ENCODE measurements at places on chromosomes 16 and 17.

DNA sequence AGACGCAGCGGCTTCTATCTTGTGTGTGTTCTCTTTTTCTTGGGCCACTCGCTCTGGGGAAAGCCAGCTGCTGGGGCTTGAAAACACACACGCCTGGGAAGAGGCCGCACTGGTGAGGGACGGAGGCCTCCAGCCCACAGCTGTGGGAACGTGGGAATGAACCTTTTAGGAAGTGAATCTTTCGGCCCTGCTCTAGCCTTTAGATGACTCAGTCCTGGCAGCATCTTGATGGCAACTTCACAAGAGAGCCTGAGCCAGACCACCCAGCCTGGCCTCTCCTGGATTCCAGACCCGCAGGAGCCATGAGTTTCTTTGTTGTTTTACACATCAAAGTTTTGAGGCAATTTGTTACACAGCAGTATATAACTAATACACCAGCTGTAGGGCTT, 2.2 kb upstream of the PDPK1 start:
- peak; percentile 74 for DNase-seq

DNA sequence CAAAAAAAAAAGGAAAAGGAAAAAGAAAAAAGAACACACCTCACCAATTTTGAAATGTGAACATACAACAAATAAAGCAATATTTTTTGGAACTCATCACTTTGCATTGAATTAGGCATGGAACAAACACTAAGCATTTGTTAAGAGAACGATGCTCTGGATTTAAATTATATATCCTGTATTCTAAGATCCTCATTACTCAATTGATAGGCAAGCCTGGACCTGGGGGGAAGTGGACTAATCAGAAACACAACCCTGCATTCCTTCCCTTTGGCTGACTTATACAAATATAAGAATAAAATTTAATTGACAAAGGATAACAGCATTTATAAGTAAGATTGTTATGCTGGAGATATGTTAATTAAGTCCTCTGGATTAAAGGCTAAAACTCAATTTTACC, 2.2 kb downstream of the GJC1 start:
- DNase-seq, result no peak

DNA sequence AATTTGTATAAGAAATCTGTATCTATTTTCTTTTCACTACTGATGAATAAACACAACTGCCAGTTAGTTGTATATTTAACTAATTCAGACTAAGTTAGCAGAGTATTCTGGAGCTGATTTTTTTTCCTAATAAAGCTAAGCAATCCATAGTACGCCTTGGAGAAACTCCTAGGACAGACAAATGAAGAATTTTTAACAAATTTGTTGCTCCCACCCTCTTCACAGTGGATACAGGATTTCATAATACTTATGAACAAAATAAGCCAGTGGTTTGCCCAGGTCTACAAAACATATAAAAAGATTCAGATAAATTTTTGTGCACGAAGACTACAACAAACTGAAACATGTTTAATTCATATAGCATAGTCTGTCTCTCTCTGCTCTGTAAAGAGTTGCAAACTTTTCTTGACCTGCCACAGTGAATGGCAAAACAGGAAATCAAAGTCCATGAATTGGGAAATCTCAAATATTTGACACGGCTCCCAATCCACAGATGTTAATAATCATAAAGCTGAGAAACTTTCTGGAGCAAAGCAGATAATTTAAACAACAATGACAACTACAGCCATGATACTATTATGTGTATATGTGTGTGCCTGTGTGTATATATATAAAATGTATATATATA, 594 bp upstream of the ABCA6 start:
- DNase-seq, result peak; percentile 53

GRCh38 chr17:5702951-5703510, 118.7 kb upstream of the NLRP1 start:
- DNase-seq, result no peak

- peak; percentile 97 for DNase-seq
Measured at GRCh38 chr17:7614425-7615264, at the start of gene FXR2. FXR2 (minus strand) TSS chr17:7614897; CDS start chr17:7614532, 365 bp downstream.

- DNase-seq, result no peak
Measured at GRCh38 chr16:62018301-62019060, 17.8 kb downstream of the CDH8 start.

GRCh38 chr16:49617710-49618330, 238.1 kb downstream of the ZNF423 start:
- no peak for DNase-seq

DNA sequence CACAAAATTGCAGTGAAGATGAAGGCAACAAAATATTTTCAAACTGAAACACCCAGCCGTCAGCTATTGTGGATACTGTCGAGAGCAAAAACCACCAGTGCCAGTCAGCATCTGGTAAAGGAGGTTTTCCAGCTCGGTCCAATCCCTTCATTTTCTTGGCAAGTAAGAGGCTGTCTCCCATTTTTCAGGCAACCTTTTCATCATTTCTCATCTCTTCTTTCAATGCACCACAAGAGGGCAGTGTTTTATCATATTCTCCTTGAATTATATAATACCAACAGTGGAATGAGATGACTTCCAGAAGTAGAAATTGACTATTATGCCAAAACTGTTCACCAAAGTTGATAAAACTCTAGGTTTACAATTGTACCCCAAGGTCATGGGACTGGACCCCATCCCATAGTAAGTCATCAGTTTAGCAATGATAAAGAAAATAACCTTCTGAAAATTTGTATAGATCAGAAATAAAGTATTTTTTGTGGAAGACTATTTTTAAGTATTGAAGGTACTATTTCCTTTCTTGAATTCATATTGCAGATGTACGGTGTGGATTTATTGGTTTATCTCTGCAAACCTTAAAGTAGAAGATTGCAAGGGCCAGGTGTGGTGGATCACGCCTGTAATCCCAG, 16.8 kb downstream of the NQO1 start:
- DNase-seq, result peak; percentile 34

- no peak for DNase-seq
Measured at GRCh38 chr16:1965396-1966001, 873 bp upstream of the RPS2 start.

- DNase-seq, result no peak
Measured at GRCh38 chr17:42476411-42476810, 17.7 kb downstream of the ATP6V0A1 start.

DNA sequence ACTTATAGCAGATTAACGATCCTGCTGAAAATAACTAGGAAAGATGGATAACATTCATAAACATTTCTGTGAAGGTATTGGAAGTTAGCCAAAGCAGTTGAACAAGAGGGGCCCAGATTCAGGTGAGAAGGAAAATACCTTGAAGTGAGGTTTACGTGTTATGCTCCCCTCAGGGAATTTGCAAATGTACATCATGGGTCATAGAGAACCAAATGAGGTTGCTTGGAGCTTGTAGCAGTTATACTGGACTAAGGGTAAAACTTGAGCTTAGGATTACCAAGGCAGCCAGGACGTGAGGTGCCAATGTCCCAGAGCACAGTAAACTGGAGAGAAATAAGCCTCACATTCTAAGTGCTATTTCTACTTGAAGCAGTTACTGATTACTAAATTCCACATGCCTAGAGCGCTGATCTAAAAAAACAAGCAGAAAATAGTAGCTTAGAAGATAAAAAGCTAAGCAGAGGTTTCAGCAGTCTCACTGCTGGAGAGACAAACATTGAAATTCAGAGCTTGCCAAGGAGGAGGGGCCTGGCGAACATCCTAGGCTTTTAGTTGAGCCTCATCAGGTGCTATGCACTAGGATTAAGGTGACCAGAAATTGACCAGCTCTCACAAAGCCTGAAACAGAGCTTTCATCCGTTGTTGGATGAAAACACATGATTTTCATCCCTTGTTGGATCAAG, 136.7 kb upstream of the FAM20A start:
- DNase-seq, result no peak

- DNase-seq, result no peak
Measured at GRCh38 chr16:57987441-57988177, 12.9 kb downstream of the ZNF319 start.

DNA sequence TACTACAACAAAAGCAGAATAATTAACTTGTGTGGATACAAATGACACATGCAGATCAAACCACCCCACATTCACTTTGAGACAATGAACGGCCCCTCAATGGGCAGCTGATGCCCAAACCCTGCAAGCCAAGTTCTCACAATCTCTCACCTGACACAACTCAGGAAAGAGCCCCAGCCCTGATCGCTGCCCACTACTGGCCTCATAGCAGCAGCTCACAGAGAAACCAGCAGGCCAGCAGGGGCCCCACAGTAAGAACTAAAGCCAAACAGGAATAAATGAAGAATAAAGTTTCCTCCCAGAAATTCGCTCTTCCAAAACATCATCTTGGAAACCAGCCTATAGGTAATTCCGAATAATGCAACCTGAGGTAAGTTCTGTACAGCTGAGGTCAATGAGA, 7.7 kb downstream of the AKTIP start:
- DNase-seq, result no peak

DNA sequence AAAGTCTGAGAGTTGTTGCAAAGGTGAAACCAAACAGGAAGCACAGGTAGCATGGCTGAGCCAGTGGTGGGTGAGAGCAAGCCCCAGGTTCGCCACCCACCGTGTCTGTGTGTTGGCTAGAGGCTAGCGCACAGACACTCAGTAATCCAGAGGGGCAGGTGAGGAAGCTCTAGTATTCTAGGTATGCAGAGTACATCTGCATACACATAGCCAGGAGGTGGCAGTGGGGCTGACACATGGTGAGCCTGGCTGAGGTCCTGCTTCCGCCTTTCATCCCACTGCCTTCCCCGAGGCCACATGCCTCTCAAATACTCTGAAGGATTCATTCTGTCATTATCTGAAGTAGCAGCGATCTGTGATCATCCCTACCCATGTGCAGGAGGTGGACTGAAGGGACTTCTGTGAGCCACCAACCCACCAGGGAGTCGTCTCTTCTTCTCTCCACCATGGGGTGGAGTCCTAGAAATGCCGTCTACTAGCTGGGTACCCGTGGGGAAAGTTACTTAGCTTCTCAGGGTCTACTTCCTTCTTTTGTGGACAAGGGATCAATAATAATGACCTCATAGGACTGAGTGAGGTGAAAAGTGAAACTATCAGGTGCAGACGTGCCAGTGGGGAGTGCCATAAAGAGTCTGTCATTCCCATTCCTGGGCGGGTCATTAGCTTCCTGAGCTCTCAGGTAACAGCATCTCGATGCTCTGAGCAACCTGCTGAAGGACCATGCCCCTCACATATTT, 36.0 kb upstream of the ICAM2 start:
- DNase-seq, result no peak

DNA sequence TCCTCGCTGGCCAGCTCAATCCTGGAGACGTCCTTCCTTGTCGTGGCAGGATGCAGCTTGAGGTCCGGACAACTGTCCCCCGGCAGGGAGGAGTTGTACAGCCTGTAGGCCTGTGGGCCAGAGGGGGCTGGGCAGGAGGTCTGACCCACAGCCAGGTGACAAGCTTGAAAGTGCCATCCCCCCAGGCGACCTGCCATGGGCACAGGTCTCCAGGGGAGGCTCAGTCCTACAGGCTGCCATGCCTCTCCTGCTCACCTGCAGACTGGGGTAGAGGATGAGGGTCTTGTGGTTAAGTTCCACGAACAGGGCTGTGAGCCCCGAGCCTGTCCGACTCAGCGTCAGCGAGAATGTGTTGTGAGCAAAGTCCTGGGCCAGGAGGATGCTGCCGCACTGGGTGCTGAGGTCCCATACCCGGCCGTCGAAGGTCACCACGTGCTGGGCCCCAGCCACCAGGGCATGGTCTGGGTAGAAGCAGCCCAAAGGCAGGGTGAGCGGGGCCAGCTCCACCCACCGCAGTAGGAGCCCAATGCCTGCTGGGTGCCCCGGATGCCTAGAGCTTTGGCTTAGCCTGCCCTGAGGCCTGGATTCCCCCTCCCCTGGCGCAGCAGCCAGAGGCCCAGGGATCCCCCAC, 39.8 kb downstream of the RMI2 start:
- no peak for DNase-seq

DNA sequence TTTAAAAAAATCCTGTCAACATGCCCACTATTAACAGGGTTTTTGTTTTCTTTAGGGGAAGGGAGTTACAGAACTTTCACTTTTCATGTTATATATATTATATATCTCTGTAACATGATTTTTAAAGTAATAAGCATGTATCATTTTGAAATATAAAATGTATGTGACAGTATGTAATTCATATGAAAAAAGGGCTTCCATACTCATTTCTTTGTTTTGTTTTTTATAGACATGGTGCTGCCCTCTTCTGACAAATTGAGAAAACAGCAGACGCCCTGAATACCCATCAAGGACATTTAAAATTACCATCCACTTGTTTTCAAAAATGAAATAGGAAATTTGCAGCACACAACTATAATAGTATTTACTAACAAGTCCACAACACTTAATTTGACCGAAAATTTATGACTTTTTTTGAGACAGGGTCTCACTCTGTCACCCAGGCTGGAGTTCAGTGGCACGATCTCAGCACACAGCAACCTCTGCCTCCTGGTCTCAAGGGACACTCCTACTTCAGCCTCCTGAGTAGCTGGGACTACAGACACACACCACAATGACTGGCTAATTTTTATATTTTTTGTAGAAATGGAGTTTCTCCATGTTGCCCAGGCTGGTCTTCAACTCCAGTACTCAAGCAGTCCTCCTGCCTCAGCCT, 30.4 kb downstream of the CFDP1 start:
- DNase-seq, result no peak

- DNase-seq, result no peak
Measured at GRCh38 chr17:41748275-41748674, 13.8 kb upstream of the HAP1 start.

DNA sequence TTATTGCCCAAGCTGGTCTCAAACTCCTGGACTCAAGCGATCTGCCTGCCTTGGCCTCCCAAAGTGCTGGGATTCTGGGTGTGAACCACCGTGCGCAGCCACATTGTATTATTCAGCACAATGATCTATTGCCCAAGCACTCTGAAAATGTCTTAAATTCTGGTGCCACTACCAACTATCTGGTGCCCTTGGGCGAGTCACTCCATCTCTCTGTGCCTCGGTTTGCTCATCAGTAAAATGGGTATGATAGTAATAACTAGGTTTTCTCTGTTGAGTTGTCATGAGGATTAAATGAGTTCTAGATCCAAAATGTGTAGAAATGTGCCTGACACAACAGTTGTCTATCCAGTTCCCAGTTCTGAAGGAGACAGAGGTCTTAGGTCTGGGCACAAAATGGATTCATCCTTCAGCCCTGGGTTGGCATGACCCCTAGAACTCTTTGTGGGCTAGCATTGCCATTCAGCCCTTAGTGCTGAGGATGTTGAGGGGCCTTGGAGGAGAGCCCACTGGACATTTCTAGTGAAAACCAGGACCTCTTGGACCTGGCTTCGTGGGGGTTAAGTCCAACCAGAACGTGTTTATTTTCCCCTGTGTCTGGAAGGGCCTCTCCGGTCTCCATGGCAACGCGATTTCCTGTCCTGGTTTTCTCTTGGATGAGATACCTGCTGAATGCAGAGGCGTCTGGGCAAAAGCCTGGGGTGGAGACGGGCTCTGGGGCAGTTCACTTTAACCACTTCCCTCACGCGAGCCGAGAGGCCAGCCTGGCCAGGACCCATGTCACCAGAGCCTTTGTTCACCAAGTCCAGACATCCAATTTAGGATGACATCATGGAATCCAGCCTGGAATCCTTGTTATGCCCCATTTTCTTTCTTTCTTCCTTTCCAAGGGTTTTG, 43.7 kb upstream of the TNRC6A start:
- DNase-seq, result peak; percentile 68

- DNase-seq, result no peak
Measured at GRCh38 chr17:6374761-6375312, 60.1 kb downstream of the AIPL1 start.

GRCh38 chr16:85564277-85565051, 48.7 kb upstream of the GSE1 start:
- no peak for DNase-seq

- DNase-seq, result no peak
Measured at GRCh38 chr17:68740555-68741447, 139.6 kb upstream of the FAM20A start.

Data from GM04503 (cell line).